ENCODE measurements at places on chromosomes 6 and 20.
A peak's percentile ranks its signal among the peaks of the same experiment; 100 is the strongest.

- no peak for DNase-seq
Measured at GRCh38 chr6:13989496-13990144, 64.9 kb downstream of the RNF182 start.

GRCh38 chr6:146545581-146545980, 1.9 kb downstream of the RAB32 start:
- DNase-seq: no peak

DNA sequence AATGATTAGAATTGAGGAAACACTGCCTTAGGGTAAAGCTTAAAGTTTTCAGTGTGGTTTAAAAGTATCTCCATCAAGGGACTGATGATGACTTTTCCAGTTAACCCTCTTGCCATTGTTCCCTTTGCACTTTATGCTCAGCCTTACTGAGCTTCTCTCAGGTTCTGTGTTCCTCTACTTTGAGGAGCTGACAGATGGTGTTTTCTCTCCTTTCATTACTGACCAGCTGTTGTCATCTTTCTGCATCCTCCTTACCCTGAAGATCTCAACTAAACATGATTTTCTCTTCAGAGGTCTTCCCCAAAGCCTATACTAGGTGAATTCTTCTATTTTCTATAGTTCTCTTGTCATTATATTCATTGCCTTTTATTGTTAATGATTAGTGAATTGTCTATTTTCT, 475.6 kb upstream of the SYNCRIP start:
- no peak for DNase-seq

DNA sequence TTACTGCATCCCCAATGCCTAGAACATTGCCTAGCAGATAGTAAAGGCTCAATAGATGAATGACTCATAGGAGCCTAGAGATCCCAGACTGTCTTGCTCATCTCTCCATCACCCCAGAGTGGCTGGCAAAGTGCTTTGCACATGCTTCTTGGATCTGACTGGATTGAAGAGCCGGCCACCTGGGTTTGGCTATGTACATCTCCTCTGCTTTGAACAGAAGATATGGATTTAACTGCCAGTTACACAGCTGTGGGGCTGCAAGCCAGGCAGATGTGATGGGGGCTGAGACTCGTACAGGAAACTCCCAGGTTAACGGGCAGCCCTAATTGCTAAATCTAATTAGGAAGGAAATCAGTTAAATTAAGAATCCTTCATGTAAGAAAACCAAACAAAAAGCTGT, 28.6 kb downstream of the MYLIP start:
- DNase-seq: no peak

GRCh38 chr20:39943336-39943735, 745.7 kb downstream of the MAFB start:
- DNase-seq: no peak

- DNase-seq: no peak
Measured at GRCh38 chr20:38441916-38442315, 6.8 kb upstream of the SNHG17 start.

GRCh38 chr20:50258790-50259483, 68.3 kb downstream of the CEBPB start:
- no peak for DNase-seq

DNA sequence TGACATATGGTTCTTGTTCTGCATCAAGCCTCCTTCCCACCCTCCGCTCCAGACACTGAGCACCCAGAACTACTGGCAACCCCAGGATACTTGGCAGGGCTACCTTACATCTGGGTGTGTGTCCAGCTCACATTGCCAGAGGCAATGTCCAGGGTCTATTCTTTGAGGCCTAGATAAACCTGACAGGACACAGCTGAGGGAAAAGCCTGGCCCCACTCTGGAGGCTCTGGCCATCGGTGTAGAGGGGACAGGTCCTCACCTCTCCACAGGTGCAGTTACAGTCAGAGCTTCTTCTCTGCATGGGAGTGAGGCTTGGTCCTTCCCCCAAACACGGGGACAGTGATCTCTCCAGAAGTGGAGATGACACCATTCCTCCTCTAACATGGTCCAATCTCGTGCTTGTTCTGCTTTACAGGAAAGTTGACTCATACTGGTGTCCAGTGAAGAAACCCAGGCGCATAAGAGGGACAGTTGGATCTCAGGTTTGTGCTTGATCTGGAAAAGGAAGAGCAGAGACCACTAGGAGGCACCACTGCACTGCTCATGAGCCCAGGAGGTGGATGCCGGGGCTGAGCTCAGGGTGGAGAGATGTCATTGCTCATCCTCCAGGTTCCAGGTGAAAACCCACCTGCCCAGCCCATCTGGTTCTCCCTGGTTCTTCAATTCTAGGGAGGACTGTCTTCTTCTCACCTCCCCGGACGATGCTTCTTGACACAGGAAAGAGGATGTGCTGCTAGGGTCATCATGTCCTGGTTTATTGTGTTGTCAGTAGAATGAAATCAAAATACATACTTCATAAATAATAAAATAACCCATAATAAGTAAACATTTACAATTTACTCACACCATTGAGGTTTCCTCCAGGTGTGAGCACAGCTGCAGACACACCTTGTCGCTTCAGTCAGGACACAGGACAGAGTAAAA, 14.7 kb downstream of the HLA-F start:
- peak; percentile 31 for DNase-seq

- no peak for DNase-seq
Measured at GRCh38 chr20:57459278-57459677, 65.7 kb downstream of the CTCFL start.

- DNase-seq: no peak
Measured at GRCh38 chr6:6588924-6589709, 597 bp downstream of the LY86 start.

- no peak for DNase-seq
Measured at GRCh38 chr20:5090191-5090590, 29.6 kb downstream of the PCNA start.

DNA sequence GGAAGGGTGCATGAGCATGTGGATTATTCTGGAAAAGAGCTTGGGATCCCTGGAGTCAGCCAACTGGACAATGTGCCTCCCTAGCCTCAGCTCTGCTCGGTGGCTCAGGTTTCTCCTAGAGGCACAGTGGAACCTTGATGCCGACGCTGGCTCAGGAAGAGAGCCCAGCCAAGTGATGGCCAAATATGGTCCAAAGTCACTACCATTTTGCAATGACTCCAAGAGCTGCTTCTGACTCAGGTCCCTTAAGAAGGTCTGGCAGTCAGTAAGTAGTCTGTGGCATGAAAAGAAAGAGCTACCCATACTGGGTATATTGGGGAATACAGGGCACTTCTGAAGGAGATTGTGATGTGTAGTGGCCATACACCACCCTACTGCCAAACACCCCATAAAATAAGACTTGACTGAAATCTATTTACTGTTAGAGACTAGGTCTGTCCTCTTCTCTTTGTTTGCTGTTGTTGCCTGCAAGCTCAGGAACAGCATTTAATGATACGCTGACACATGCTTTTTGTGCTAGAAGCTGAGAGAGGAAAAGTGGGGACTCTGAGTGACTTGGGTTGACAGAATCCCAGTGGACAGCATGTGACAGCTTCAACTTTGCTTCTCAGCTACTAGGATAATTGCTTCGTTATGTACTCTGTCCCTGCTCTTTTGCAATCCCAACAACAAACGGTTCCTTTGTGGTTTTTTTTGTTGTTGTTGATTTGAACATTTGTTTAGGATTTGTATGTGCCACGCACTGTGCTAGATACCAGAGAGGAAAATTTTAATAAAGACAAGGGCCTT, 30.3 kb upstream of the OGFRL1 start:
- no peak for DNase-seq

GRCh38 chr20:62464425-62464770, 11.4 kb downstream of the GATA5 start:
- no peak for DNase-seq

DNA sequence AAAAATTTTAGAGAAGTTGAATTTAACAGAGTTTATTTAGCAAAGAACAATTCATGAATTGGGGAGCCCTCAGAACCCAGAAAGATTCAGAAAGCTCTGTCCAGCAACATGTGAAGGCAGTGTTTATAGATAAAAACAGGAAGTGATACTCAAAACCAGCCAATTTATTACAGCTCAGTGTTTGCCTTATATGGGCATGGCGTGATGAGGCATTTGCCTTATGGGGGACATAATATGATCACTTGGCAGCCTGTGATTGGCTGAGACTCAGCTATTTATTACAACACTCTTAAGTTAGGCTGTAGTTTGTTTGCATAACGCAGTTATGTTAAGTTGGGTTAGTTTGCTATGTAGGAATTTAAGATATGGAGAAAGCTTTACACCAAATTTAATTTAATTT, 11.5 kb downstream of the HLA-DPA1 start:
- DNase-seq: no peak

- no peak for DNase-seq
Measured at GRCh38 chr20:31863296-31864085, 6.8 kb downstream of the DUSP15 start.

GRCh38 chr20:2576317-2576727, 39.9 kb downstream of the TMC2 start:
- DNase-seq: no peak

DNA sequence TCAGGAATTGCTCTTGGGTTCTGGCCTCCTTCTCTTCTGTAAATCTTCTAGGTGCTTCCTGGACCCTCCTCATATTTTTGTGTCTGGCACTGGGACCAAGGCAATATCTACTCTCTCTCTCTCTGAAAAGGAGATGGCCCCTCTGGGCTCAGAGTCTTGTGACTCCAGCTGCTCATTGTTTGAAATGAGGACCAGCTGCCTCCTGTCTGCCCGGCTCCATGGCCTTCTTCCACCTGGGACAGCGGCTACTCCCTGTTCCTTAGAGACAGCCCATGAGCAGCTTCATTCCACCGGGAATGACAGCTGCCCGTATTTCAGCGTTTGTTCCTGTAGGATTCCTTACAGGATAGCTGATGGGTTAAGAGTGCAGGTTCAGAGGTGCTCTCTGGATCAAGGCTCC, 2.9 kb downstream of the TGM3 start:
- no peak for DNase-seq

GRCh38 chr20:41306061-41306727, 11.3 kb downstream of the ZHX3 start:
- DNase-seq: no peak

- DNase-seq: no peak
Measured at GRCh38 chr6:122753000-122753687, 26.4 kb upstream of the FABP7 start.

GRCh38 chr6:167005350-167006159, 6.4 kb downstream of the CEP43 start:
- DNase-seq: no peak

DNA sequence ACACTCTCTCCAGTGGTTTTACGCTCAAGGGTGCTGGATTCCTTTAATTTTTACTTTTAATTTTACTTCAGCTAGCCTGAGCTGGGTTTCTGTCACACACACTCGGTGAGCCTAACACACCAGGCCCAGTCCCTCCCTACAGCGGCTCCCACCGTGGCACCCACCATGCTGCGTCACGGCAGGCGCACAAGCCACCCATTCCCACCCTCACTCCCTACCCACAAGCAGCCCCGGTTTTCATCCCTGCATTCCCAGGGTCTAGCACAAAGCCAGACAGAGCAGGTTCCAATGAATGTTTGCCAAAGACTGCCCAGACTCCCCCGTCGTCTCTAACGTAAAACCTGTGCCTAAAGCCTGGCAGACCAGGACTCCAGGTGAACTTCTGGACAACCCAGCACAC, 50.3 kb downstream of the MYH7B start:
- no peak for DNase-seq

DNA sequence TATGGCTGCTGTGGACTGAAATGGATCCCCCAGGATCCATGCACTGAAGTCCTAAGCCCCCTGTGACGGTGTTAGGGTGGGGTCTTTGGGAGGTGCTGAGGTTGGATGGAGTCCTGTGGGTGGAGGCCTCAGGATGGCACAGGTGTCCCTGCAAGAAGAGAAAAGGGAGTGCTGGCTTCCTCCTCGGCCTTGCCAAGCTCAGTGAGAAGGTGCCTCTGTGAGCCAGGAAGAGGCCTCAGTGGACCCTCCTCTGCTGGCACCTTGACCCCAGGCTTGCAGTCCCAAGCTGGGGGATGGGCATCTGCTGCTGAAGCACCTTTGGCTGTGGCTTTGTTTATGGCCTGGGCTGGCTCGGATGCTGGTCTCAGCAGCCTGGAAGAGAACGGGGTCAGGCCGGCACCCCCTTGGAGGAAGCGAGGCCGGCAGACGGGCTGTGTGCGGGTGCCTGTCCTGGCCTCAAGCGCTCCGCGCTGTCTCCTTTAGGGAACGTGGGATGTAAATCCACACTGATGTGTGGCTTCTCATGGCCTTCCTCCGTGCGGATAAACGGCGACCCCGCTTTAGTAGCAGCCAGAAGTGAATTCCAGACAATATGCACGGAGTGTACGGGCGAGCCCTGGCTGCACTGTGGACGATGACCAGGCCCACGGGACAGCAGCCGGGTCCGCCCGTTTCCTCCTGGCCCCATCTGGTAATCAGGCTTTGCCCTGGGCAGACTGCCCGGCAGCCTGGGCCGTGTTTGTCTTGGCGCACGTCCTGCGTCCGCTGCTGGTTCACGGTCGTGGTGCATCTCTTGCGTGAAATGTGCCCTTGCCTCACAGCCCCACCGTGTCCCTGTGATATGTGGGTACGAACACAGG, 182.6 kb downstream of the ERMARD start:
- DNase-seq: no peak

DNA sequence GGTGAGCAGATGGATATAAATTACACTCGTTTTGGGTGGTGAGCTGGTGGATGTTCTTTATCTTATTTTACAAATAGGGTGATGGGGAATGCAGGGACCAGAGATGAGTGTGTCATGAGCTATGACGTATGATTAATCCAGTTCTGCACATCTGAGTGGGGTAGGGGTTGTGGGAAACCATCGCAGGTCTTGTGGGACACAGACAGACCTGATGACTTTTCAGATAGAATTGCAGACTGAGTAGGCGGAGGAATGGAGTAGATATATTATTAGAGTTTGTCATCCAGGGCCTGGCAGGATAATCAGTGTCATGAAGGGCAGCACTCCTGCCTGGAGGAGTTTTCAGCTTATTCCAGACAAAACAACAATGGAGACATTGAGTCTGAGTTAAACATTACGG, 12.9 kb upstream of the DSP start:
- no peak for DNase-seq

- DNase-seq: no peak
Measured at GRCh38 chr6:110524305-110524704, 47.9 kb upstream of the SLC22A16 start.

DNA sequence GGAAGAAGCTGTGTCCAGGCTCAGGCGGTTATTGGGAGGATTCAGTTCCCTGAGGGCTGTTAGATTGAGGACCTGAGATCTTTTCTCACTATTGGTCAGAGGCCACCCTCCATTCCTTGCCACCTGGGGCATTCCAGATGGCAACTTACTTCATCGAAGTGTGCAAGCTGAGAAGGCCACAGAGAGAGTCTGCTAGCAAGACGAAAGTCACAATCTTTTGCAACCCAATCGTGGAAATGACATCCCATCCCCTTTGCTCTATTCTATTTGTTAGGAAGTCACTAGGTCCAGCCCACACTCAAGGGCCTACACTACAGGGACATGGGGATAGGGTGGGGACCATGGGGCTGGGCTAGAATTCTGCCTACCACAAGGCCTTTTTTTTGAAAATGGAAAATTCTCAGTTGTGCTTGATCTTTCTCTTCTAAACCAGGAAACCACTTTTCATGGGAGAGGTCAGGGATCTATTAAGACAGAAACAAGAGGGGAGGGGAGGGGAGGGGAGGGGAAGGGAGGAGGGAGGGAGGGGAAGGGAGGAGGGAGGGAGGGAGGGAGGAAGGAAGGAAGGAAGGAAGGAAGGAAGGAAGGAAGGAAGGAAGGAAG, 217.2 kb downstream of the BCAS1 start:
- no peak for DNase-seq

- no peak for DNase-seq
Measured at GRCh38 chr20:35788796-35789195, 17.0 kb downstream of the PHF20 start.

All from smooth muscle cell of the brain vasculature (primary cell).